Upper lobe of left lung (tissue), 6 donors: ENCODE measurements at places on chromosomes 1 and 21. TPM values are rescaled to one million over a fixed set of nuclear protein-coding genes. Genes with fewer than 3 reads are reported as not detected.

DNA sequence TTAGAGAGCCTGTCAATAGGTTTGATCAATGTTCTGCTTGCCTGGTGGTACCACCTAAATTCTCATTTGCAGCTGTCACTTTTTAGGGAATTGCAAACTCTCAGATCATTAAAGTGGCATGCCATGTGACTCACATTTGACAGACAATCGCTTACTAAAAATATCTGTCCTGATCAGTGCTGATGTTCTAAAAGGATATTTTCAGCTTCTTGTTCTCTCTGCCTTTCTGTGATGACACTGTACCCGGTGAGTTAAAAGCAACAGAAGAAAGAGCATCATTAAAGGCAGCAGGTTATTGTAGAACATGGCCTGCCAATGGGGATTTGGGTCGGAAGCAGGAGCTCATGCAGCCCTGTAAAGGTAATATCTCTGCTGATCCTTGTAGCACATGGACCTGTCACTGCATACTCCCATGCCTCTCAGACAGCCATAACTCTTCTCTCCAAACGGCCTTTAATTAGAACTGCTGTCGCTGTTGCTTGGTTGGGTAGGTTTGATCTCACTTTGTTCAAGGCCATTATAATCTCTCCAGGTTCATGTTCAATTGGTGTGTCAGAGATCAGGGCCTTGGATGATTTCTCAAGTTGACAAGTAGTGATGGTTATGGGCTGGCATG is 441.3 kb upstream of the DEPDC1 start:
- DNase-seq: no peak

DNA sequence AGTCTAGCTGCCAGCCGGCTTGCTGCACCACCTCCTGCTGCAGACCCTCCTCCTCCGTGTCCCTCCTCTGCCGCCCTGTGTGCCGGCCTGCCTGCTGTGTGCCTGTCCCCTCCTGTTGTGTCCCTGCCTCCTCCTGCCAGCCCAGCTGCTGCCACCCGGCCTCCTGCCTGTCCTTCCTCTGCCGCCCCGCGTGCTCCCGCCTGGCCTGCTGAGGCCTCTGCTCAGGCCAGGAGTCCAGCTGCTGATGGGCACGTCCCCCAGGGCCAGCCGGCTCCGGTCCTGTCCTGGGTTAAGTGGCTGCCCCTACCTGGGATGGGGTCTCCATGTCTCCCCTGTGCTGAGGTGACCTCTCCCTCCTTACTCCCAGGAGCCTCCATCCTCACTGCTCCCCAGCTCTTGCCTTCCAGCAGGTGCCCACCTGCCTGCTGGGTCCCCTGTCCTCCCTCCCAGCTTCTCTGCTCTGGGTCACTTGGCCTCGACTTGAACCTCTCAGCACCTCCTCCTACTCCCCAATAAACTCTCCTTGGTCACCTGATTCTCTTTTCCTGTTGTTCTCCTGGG is 870 bp downstream of the KRTAP10-8 start:
- DNase-seq: peak; percentile 75

DNA sequence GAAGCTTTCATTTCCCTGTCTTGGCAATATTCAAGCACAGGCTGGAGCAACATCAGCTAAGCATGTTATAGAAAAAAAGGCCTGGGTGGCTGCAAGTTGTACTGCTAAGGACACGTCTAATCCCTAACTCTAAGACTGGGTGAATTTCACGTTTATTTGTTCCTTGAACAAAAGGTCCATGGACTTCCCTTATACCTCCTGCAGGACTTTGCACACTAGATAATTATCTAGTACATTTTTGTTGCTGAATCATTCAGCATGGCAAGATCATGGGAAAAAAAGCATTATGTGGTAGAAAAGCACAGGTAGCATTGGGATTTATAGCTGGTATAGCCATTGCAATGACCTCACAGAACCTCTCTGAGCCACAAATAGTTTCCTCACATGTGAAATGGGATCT is 130.7 kb upstream of the DMRTA2 start:
- DNase-seq: no peak

- DNase-seq: no peak
These were observed 87.6 kb downstream of the HMCN1 start for GRCh38 chr1:185821612-185822385.

GRCh38 chr1:222728746-222729145 is 8.3 kb upstream of the FAM177B start:
- no peak for DNase-seq

- DNase-seq: no peak
These were observed 77.2 kb upstream of the CDC42BPA start for GRCh38 chr1:227395426-227396028.

- DNase-seq: no peak
These were observed 55.5 kb upstream of the PSEN2 start for GRCh38 chr1:226814751-226815537.

DNA sequence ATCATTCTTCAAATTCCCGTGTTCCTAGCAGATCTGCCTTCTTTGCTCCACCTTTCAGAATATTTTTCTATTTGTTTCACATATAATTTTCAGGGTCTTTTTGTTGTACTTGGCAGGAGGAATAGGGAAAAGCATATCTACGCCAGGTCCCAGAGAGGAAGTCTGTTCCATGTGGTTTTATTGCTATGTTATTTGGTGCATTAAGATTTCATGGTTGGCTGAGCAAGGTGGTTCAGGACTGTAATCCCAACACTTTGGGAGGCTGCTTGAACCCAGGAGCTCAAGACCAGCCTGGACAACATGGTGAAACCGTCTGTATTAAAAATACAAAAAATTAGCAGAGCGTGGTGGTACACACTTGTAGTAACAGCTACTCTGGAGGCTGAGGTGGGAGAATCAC is 36.1 kb downstream of the COL6A1 start:
- no peak for DNase-seq

DNA sequence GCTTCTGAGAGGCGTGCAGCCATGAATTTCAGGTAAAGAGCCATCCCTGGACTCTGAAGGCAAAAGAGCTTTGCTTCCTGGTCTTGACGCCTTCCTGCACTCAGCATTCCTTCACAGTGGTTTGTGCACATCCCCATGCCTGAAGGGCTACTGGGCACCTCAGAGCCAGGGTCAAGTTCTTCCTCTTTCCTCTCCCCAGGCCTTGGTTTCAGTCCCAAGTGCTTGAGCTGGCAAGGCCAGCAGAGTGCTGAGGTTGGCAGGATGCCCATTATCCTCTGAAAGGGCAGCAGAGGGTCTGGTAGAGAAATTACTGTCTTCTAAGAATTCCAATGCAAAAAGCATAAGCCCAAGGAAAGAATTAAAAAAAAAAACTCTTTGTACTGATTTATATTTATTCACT is 1064.9 kb downstream of the TTLL7 start:
- DNase-seq: no peak

DNA sequence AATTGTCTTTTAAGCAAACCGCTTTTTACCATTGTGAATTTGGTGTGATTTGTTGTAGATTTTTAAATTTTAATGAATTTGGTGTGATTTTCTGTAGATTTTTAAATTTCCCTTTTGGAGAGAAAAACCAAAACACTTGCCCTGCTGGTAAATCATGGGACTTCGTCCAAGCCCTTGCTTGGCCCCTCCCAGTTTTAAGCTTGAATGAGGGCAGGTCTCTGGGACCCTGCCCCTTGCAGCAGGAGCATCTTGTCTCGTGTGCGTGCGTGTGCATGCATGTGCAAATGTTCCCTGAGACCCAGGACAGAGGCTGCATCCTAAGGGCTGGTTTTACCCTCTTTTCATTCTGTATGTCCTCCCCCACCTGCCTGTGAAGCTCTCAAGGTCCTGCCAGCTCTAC is 248.6 kb downstream of the GREM2 start:
- DNase-seq: no peak

DNA sequence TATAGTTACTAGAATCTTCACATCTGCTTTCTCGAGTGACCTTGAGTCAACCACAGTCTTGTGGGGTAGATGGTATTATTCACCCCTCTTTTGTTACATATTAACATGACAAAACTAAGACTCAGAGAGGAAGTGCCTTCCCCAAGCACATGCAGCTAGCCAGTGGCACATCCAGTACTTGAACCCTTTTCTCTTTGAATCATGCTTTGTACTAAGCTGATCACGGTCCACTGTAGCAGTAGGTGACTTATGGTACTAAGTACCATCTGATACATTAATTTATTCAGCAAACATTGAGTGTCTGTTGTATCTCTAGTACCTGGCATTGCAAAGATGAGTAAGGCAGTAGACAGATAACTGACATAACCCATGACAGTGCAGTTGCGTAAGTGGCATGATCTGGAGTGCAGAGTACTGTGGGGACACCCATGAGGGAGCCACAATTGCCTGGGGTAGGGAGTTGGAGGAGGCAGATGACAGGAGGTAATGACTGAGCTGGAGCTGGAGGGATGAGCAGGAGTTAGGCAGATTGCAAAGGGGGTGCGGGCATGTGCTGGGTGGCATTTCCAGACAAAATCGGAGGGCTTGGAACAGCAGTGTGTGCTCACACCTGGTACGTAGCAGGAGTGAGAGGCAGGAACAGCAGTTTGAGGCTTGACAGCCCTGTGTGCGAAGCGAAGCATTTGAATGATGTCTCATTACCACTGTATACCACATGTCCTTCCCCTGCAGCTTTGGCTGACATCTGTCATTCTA is 29.8 kb downstream of the UCK2 start:
- DNase-seq: no peak

DNA sequence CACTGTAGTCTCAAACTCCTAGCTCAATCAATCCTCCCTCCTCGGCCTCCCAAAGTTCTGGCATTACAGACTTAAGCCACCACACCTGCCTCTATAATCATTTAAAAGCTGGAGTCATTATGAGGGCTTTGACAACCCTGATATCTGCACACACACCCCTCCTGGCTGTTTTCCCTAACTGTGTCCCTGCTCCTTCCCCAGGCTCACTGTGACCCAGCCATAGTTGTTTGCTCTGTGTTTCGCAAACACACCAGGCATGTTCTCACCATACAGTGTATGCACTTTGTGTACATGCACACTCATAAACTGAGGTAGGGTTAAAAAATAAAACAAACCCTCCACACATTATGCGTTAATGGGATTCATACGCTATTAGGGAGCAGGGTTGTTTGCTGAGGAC is 21.8 kb upstream of the IL20 start:
- no peak for DNase-seq

- no peak for DNase-seq
These were observed 1.5 kb downstream of the ENTREP3 start for GRCh38 chr1:155253797-155254196.

DNA sequence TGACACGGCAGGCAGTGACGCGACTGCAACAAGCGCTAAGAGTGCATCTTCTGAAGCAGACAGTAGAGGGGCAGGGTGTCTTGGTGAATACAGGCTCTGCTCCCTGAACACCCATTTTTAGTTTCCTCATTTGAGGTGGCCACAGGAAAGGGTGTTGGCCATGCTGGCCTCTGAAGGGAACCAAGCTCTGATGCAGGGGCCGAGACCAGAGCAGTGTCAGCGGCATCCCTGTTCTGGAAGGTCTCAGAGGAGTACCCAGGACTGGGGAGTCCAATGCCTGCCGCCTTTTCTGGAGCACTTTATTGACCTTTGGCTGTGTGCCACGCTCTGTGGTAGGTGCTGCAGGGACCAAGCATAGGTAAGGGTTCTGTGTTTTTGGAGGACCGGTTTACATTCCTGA is 100.4 kb downstream of the KCNJ6 start:
- peak; percentile 39 for DNase-seq

- DNase-seq: no peak
These were observed 21.6 kb upstream of the TRIM45 start for GRCh38 chr1:117143172-117143571.

GRCh38 chr1:101262060-101262459 is 25.2 kb downstream of the S1PR1 start:
- no peak for DNase-seq

- no peak for DNase-seq
These were observed 309.5 kb downstream of the ASTN1 start for GRCh38 chr1:176854758-176855745.

DNA sequence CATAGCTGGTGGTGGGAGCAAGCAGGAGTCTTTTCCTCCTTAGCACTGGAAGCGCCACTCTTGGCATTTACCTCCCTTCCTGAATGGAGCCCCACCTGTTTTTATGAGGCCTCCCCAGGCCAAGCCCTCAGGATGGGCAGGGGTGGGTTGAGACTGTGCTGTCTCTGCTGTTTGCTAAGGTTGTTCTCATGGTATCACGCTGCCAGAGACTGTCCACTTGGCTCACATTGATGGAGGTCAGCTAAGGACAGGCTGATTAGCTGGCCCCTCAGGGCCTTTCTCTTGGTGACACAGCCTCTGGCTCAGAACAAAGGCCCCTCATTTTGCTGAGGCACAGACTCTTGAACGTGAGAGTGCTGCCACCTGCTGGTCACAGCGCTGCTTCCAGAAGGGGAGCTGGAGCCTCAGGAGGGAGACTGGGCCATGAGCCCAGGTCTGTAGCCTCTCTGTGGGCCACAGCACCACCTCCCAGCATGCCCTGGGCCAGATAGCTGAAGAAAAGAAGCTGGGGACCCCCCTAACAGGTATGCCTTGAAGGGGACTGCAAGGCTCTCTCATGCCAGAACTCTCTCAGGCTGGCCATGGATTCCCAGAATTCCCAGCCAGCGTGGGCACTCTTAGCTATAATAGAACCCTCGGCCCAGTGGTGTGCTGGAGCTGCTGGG is 85.6 kb downstream of the CD58 start:
- DNase-seq: no peak

- no peak for DNase-seq
These were observed 54.7 kb upstream of the WNT4 start for GRCh38 chr1:22197644-22198043.

- no peak for DNase-seq
These were observed 27.0 kb downstream of the DISC1 start for GRCh38 chr1:231653632-231654031.

DNA sequence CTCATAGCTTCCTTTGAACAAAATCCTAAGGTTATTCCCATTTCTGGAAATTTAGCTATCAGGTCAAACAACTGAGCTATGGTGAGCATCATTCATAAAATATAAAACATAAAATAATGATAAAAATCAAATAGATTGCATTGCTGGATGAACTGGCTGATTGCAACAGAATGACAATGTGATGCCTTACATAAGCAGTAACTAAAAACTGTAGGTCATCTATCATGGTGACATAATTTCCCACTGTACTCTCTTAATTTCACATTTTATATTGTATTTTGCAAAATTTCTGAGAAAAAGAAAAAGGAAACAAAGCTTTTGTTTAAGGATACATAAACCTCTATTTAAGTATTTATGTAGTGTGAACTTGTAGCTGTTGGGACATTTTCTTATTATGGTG is 4.6 kb downstream of the PTGER3 start:
- DNase-seq: no peak

Gene MCOLN2
- 7.1 TPM for total RNA-seq

Gene OR2L5
- total RNA-seq: not detected

Gene ESPN
- total RNA-seq: 12.2 TPM

Gene GRHL3
- total RNA-seq: 0.09 TPM

Gene ZBTB17
- total RNA-seq: 36.3 TPM

Gene CHRM3
- 9.7 TPM for total RNA-seq

Gene KRTAP19-6
- total RNA-seq: not detected

Gene CFAP74
- total RNA-seq: 17.8 TPM

Gene C1orf94
- not detected for total RNA-seq
